ENCODE measurements at places on chromosomes 4 and X.
A peak's percentile ranks its signal among the peaks of the same experiment; 100 is the strongest.

- DNase-seq, result peak; percentile 62
These were observed 65.8 kb upstream of the MSN start for GRCh38 chrX:65601530-65602220.

GRCh38 chrX:132853040-132853439 lies 105.4 kb downstream of the HS6ST2 start:
- DNase-seq, result no peak

DNA sequence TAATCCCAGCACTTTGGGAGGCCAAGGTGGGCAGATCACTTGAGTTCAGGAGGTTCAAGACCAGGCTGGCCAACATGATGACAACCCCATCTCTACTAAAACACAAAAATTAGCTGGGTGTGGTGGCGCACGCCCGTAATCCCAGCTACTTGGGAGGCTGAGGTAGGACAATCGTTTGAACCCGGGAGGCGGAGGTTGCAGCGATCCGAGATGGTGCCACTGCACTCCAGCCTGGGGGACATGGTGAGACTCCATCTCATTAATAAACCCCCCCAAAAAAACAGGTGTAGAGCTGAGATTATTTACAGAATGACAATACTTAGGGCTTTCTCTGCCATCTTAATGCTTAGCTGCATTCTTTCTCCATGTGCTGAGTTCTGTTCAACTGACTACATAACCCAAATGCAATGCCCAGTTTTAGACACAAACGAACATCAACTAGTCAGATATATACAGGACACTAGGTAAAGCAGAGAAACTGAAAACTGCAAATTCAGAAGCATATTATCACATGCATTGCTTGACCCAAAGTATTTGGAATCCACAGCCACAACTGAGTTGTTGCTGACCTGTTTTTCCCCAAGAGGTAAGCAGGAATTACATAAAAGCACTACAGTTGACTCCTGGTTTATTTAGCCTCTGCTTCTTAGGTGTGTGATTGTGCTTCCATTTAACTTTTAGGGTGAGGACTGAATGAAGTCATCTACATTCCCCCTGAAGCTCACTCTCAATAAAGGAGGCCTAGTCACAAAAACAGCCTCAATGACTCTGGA lies 12.1 kb downstream of the RBMX start:
- DNase-seq, result no peak

DNA sequence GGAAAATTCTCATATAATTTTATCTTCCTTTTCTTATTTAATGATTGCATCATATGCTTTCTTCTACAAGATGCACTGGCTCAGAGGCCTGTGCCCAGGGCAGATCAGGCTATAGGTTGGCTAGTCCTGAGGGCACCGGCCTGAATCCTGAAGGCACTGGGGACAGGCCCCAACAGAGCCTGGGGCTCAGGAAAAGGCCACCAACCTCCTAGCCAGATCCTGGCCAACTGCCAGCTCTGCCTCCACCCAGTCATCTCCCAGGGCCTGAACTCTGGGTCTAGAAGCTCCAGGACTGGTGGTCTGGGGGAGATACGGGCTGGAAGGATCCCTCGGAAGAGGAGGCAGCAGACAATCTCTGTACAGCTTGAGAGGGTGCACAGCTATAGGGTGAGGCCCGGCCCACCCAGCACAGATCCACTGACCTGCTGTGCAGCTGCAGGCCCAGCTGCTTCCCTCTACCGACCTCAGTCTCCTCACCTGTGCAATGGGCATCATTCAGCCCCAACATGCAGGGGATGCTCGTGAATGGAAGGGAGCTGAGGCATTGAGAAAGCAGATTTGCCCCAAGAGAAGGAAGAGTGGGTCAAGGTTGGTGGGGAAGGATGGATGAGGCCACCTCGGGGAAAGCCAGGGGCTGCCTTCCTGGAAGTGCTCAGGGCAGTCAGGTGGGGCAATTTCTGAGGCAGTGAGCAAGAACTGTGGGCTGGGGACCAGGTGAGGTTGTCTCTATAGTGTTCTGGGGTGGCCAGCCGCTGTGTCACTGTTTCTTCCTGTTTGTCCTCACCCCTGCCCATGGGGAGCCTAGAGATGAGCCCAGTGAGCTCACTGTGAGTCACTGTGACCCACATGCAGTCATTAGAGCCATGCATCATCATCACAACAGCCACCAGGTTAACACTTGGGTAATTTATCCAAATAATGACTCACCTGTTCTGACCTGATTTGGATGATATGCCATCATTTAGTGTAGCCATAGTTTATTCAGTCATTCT lies 22.4 kb upstream of the XAGE2 start:
- peak; percentile 4 for DNase-seq

GRCh38 chr4:182310316-182310715 lies 67.1 kb downstream of the TENM3 start:
- DNase-seq, result no peak

GRCh38 chr4:114603497-114603896 lies 4.9 kb downstream of the UGT8 start:
- DNase-seq, result no peak

- DNase-seq, result peak; percentile 15
These were observed 49.6 kb downstream of the KIT start for GRCh38 chr4:54707406-54707805.

GRCh38 chrX:19593690-19594089 lies 78.4 kb upstream of the MAP3K15 start:
- DNase-seq, result peak; percentile 50

DNA sequence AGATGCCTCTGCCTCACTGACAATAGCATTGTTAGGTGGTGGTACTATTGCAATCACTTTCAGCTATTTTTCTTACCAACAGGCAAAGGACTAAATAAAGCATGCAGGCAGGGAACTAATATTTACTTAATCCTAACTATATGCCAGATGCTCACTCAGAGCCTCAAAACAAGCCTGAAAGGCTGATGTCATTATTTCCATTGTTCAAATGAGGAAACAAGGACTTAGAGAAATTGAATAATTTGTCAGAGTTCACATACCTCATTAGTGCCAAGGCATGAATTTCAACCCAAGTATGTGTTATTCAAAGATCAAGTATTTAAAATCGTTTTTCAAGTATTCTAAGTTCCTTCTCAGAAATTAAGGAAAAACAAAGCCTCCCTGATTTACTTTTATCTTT lies 374.9 kb upstream of the TECRL start:
- no peak for DNase-seq

DNA sequence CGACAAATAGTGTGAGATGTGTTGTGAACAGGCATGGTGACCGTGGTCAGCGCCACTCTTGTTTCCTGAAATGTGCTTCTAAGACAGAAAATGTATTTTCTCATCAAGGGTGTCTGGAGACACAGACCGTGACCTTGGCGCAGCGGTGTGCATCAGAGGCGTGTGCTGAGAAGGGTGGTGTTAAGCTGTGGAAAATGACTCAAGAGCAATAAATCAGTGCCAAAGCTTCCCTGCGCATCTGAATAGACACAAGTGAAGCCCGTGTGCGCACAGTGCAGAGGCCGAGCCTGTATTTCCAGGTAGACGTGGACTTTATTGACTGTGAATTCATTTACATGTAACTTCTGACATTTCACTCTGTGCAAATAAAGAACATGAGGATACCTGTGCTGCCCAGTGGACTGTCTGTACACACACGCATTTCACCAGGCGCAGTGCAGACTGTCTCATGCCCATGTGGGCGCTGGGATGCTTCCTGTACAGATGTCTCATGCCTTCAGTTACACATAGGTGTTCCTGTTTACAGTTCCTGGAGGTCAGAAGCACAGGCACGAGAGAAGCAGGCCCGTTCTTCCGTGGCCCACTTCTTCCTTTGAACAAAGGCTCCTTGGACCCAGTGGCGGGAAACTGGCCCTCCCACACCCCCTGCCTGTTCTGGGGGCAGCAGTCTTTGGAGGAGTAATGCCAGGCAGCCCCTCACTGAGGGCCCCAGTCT lies 31.9 kb downstream of the NSG1 start:
- no peak for DNase-seq

DNA sequence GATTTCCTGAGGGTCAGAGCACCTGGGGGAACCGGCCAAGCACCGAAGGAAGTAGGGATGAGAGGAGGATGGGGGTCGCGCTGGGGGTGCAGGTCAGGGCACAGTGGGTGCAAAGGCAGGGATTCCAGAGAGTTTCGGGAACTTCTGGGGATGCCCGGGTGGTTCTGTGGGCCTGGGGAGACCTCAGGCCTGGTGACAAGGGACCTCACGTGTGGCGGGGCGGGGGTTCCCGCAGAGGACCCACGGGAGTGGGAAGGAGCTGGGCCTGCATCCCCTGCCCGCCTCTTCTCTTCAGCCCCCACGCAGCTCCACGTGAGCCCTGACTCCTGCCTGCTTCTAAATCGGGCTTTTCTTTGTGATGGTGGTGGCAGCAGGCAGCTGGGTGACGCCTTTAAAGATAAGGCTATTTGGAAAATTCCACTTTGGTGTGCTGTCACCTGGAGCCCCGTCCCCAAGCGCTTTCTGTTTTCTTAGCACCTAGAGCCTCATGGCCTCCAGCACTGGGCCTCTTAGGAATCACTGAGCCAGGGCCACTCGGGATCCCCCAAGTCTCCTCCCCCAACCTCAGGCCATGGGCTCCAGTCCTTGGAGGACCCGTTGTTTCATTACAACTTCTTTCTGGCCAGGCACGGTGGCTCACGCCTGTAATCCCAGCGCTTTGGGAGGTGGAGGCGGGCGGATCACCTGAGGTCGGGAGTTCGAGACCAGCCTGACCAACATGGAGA lies 7.1 kb upstream of the TBC1D14 start:
- no peak for DNase-seq

- DNase-seq, result no peak
These were observed 83.7 kb downstream of the FREM3 start for GRCh38 chr4:143616771-143617170.

- no peak for DNase-seq
These were observed 741.8 kb upstream of the INTU start for GRCh38 chr4:126890994-126891393.

GRCh38 chr4:150283689-150284088 lies 205.4 kb downstream of the DCLK2 start:
- no peak for DNase-seq

DNA sequence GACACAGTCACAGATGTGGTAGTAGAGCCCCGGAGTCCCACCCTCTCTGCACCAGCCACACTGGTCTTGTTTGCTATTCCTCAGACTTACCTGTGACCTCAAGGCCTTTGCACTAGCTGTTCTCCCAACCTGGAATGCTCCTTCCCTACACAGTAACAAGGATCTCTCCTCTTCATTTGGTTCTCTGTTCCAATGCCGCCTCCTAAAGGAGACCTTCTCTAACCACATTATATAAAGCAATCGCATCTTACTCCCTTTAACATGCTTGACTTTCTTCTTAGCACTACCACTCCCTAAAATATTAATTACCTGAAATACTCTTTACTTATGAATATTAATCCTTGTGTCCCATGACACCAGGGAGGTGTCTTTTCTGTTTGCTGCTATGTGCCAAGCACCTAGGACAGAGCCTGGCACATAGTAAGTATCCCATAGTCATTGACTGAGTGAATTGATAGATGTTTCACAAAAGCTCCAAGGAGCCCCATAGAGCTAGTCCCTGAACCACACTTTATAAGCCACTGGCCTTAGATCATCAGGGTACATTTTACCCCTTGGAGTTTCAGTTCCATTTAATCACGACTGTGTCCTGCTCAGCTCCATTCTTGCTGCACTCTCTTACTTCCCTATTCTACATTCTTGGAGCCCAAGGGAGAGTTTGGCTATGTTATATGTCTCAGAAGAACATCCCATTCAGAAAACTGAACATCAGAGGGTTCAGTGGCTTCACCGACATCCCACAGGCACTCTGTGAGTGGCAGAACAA lies 312.7 kb downstream of the RAB28 start:
- no peak for DNase-seq

- no peak for DNase-seq
These were observed 7.8 kb downstream of the CASP3 start for GRCh38 chr4:184641451-184641850.

GRCh38 chr4:81375745-81376144 lies 96.0 kb downstream of the RASGEF1B start:
- DNase-seq, result no peak

GRCh38 chr4:15996773-15997172 lies 33.8 kb upstream of the FGFBP2 start:
- DNase-seq, result no peak

DNA sequence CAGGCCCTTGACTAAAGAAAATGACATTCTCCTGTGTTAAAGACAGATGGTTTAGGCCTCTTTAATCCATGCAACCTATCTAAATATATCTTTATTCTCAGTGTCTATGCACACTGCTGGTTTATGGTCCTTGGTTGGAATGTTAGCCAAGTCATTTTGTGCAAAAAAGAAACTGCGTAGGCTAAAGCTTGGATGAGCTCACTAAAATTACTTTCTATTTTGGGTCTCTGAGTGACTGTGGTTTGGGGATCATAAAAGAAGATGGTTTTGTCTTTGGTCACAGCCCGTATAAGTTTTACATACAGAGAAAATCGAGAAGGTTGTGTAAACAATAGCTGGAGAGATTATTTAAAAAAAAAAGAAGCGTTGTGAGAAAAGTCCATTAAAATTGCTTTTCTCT lies 443.6 kb downstream of the UBE2NL start:
- DNase-seq, result no peak

- DNase-seq, result no peak
These were observed 25.7 kb downstream of the USP53 start for GRCh38 chr4:119238068-119238722.

DNA sequence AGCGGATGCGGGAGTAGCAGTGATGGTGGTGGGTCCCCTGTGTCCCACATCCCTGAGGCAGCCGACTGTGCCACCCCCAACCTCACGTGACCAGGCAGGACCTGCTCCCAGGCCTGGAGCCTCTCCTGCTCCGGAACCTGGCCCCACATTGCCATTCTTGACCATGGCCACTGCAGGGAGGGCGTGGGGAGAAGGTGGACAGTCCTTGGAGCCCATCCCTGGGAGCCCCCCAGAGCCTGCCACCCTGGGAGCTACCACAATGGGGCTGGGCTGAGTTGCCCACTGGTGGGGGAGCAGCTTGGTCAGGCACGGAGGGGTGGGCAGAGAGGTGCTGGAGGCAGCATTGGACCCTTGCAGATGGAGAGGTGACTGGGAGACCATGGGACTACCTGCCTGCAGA lies 36.8 kb downstream of the TMPRSS11A start:
- DNase-seq, result no peak

DNA sequence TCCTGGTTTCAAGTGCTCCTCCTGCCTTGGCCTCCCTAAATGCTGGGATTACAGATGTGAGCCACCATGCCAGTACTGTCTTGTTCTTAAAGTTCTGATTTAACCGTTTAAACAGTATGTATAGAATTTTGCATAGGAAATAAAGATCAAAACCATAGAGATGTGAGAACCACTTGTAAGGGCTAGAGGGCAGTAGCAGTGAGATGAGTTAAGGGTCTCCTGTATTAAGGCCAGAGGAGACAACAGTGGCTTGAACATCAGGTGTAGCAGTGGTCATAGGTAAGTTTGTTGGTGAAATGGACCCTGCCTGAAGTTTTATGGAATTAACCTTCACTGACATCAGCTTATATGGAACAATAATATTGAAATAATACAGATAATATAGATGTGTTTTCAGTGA lies 155.7 kb downstream of the SLC4A4 start:
- no peak for DNase-seq

Data from suppressor macrophage (primary cell).